ENCODE measurements at places on chromosomes 12 and 14.
A peak's percentile ranks its signal among the peaks of the same experiment; 100 is the strongest.

GRCh38 chr12:2092890-2093289, 40.1 kb downstream of the CACNA1C start:
- DNase-seq: peak; percentile 69

GRCh38 chr14:91114079-91115065, 499 bp downstream of the DGLUCY start:
- peak; percentile 49 for DNase-seq

GRCh38 chr14:53925201-53925766, 31.3 kb downstream of the BMP4 start:
- no peak for DNase-seq

- no peak for DNase-seq
Observed at GRCh38 chr12:91225316-91225715, 42.7 kb upstream of the DCN start.

DNA sequence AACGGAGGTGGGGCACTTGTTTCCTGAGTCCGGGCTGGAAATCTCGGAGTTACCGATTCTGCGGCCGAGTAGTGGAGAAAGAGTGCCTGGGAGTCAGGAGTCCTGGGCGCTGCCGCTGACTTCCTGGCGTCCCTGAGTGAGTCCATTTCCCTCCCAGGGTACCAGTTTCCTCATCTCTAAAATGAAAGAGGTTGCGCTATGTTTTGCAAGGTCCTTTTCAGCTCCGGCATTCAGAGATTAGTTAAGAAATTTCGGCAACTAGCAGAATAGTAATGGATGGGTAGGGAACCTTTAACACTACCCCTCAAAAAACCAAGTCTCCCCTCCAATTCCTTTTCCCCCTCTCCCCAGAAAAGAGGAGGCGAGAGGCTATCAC, 724 bp downstream of the BLOC1S1 start:
- no peak for DNase-seq

DNA sequence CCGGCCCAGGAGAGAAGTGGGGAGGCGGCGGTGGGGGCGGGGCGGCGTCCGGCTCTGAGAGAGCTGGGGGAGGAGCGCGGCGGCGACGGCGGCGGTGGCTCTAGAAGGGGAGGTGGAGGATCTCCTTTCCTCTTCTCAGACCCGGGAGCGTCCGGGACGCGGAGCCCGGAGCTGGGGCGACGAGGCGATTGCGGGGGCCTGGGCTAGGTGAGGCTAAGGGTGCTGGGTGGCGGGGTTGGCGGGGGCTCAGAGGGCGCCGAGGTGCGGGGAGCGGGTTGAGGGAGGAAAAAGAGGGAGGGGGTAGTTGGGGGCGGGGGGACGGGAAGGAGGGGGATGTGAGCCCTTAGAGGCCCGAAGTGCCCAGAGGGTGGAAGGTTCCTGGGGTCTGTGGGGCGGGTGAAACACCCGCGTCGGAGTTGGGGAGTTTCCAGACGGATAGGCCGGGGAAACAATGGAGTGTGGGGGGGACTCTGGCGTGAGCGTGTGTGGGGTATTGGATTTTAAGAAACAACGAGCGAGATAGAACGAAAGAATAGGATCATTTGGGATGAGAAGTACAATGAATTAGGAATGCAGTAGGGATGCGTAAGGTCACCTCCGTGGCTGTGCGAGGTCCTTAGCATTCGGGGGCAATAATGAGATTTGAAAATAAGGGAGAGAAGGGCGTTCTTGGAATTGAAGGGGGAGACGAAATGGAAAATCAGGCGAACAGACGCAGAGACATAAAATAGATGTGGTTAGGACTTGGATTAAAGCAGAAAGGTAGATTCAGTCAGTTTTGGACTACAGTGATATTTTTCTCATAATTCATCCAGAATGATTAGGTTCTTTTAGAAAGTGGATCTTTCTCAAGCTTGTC, at the start of gene SPATS2:
Gene SPATS2 (plus strand): TSS at position 82 of the 859 bp plus-strand sequence. CDS start 93,551 bp downstream, outside the sequence.
- peak; percentile 35 for DNase-seq

GRCh38 chr12:18363321-18363720, 102.0 kb downstream of the PIK3C2G start:
- no peak for DNase-seq

DNA sequence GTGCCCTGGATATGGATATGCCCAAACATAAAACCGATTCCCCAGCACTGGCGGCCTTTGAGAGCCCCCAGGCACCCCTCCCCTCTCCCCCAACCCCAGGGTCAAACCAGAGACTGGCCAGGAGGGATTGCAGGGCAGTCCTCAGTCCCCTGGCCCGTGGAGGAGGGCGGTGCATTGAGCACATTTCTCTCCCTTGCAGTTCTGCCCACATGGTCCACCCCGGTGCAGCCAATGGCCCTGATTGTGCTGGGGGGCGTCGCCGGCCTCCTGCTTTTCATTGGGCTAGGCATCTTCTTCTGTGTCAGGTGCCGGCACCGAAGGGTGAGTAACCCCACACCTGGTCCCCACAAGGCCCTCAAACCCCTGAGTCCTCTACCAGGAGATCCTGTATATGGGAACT, 3.4 kb upstream of the GPR162 start:
- no peak for DNase-seq

Data from AG08396 (cell line).